Fibroblast of lung (primary cell): ENCODE measurements at places on chromosomes 6 and 20.

DNA sequence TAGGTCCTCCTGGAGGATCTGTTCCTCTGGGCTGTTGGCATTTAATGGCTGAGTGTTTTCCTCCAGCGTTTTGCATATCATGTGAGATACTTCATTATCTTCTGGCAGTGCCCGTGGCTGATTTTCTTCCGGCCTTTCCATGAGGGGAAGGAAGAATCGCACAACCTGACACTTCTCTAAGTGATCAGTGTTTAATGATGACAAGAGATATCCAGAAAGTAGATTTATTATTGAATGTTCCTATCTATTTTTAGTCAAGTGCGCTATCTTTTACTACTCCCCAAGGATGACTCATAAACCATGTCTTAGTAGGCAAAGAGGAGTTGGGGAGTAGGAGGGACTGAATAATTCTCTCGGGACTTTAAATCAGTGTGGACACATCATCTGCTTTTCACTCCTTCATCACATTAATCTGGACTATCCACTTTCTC is 149.7 kb downstream of the PLCB4 start:
- peak; percentile 52 for DNase-seq

- no peak for DNase-seq
These were observed 76.4 kb downstream of the HMGN3 start for GRCh38 chr6:79157961-79158644.

DNA sequence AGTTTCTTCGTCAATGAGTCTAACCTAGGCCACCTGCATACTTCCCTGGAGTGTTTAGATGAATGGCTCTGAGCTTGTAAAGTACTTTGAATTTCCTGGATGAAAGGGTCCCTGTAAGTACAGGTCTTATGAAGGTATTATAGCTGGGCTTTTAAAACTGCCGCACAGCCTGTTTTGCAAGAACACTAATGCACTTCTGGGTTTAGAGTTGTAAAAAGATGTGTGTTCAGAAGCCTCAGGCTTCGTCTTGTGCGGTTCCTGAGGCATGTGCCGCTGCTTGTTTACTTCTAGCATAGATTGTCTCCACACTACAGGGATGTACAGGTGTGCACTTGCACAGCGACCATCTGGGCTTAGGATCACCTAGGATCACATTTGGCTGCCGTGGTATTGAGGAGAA is 324.5 kb downstream of the SOX4 start:
- DNase-seq, result no peak

GRCh38 chr6:43378631-43379030 is 9.2 kb upstream of the ZNF318 start:
- DNase-seq, result no peak

DNA sequence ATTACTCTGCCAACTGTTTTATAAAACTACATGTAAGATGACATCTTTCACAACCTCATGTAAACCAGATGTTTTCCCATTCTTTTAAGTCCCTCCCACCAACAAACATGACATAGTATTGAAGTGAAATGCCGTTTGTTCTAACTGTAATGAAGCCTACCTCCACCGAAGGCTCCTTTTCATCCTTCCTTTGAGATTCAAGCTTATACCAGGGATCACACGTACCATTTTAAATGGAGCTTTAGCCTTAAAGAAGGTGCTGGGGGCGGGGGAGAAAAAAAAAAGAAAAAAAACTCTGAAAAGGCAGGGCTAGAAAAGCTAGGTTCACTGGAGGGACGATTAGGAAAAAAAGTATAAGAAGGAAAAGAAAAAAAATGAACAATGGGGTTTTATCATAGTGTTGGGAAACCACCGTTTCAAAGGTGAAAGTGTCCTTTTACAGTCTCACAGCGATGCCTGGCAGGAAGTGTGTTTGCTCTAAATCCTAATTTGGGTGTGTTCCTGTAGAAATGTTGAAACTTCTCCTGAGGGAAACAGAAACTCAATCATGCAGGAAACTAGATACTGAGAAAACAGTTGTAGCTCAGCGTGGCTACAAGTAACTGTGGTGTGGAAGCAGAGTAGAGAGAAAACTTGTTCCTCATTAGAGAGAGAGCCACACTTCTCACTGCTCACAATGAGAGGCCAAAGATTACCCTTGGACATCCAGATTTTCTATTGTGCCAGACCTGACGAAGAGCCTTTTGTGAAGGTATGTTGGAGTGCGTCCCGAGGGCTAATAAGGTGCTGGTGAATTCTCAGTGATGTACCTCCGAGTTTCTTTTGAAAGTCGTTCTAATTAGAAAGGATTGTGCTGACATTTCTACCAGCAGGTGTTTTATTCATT is 37.6 kb upstream of the HINT3 start:
- DNase-seq, result peak; percentile 81

GRCh38 chr6:13113376-13113775 is 215.0 kb downstream of the TBC1D7 start:
- DNase-seq, result no peak

DNA sequence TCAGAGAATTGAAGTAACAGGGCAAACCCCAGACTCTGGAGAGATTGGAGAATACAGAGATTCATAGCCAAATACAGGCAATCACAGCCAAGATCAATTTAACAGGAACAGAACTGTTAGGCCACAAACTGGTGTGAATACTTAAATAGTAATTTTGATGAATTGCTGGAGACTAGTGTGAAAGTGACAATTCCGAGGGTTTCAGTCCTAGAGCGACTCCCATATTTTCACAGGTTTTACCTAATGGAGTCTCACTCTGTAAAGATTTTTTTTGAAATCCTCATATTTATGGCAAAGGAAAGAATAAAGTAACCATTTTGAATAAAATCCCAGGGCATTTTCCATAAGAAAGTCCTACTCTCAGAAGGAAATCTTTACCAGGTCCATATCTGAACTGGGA is 135.5 kb downstream of the MMUT start:
- no peak for DNase-seq

GRCh38 chr20:33394718-33395117 is 6.6 kb downstream of the CDK5RAP1 start:
- DNase-seq, result no peak

- DNase-seq, result no peak
These were observed 167.2 kb downstream of the TFAP2C start for GRCh38 chr20:56796345-56796744.

DNA sequence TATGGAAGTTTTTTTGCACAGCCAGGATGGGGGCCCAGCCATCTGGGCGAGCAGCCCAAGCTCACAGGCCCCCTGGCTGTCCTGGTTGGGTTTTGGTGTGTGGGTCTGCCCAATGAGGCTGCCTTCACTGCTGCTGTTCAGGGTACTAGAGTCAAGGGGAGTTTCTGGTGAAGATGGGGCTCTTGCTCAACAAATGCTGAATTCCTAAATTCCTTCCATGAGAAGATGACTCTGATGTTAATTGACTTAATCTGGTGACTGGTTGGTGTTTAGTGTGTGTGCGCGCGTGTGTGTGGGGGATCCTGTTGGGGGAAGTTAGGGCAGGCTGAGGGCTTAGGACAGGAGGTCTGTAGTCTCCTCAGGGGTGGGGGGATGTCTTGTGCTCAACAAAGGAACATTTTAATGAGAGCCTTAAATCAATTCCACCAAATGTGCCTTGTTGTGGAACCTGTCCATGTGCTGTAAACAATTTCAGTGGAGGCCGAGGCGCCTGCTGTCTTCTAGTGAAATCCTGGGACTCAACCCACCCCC is 1.9 kb downstream of the PTK7 start:
- DNase-seq, result peak; percentile 62

DNA sequence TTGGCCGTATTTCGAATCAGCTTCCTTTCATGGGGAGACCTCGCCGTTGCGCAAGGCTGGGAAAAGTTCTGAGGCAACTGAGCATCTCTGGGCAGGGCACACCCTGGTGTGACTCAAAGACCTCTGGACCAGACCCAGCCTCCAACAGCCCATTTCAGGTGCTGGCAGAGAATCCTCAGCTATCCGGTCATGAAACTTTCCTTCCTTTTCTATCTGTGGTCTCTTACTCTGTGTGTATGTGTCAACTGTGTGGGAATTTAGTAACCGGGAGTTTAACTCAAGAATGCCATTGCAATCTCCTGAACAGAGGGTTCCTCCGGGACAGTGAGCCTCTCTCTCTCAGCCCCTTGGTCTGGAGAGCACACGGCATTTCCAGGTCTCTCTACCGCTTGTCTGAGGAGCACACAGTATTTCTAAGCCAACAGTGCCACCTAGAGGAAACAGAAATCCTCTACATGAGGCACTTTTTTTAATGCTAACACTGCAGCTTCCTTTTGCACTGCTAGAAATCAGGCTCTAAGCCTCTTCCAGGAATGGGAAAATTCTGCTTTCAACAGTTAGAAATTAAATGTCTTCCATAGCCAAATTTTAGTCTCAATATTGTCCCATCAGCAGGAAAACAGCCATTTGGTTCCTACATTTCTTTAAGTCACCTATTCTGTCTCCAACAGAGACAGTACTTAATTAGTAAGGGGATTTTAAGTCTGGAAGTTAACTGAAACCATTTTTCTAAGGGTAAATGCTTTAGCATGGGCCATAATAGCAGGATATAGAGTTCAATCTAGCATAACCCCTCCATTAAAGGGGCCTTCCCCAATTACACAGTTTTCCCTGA is 32.7 kb downstream of the PLN start:
- DNase-seq, result peak; percentile 84

DNA sequence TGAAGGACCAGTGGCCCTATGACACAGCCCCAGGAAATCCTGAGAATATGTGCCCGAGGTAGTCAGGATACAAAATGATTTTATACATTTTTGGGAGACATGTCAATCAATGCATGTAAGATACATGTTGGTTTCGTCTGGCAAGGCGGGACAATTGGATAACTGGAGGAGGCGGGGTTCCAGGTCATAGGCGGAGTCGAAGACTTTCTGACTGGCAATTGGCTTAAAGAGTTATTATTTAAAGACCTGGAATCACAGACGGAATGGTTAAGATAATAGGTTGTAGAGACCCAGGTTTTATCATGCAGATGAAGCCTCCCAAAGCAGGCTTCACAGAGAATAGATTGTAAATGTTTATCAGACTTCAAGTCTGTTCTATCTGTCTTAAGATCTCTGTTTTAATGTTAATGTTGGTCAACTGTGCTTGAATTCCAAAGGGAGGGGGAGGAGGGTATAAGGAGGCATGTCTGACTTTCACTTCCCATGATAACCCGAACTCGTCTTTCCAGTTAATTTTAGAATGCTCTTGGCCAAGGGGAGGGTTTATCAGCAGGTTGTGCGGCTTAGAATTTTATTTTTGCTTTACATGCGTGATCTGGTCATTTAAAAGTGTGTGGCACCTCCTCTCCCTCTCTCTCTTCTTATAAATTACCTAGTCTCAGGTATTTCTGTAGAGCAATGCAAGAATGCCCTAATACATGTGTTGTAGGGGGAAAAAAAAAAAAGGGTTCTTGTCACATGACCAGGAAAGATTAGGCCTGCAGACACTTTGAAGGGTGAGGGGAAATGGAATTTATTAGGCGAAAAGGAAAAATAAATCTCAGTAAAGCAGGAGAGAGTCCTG is 230.7 kb downstream of the NFATC2 start:
- peak; percentile 36 for DNase-seq

GRCh38 chr20:62686869-62687830 is 21.5 kb upstream of the NTSR1 start:
- no peak for DNase-seq

DNA sequence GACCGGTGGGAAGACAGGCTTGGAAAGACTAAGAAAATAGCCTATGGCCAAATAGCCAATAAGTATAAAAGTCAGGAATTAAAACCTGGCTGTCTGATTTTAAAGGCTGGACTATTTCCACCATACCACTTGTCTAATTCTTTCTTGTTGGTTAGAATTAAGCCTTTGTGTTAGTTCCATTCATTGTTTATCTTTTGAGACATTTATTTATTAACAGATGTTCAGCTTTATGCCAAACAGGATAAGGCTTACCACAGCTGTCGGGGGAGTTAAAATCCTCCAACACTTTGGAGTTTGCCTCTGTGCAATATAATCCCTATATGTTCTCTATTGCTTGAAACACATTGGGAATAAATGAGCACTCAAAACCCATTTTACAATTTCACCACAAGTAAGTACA is 208.3 kb downstream of the TMEM200A start:
- no peak for DNase-seq

DNA sequence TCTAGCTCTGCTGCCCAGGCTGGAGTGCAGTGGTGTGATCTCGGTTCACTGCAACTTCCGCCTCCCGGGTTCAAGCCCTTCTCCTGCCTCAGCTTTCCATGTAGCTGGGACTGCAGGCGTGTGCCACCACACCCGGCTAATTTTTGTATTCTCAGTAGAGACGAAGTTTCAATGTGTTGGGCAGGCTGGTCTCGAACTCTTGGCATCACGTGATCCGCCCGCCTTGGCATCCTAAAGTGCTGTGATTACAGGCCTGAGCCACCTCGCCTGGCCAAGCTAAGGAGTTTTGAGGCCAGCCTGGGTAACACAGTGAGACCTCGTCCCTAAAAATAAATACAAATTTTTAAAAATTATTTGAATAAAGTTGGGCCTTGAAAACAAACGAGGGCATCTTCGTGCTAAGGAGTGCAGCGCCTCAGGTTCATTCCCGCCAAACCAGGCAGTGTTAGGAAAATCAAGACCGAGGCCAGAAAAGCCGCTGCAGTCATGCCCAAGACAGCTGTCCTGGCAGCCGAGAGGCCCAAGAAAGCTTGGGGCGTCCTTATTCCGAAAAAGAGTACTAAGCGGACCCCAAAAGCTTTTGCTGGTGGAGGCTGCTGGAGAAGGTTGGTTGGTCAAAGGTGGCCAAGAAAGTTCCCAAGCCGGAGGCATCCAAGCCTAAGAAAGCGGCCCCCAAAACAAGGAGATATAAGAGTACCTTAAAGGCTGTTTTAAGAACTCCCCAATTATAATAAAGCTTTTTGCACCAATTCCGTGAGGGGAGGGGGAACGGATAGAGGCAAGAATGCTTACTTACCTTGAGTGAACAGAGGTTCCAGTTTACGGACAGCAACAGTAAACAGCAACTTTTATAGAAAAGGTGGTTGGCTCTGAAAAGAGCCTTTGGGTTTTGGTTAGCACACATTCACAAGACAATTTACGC is 109.0 kb downstream of the HFE start:
- peak; percentile 34 for DNase-seq

DNA sequence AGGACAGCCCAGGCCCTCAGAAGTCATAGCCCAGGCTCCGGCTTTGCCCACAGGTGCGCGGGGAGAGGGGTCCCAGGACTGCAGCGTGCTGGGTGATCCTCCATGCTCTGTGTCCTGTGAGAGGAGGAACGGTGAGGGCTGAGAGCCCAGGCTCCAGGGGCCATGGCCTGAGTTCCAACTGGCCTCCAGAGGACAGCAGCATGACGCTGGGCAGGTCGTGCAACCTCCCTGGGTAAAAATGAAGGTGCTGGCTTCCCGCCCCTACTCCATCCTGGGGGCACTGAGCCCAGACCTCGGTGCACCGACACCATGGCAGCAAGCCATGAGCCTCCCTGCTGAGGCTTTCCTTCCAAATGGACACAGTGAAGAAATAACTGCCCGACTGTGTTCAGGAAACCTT is 305.4 kb downstream of the TAF4 start:
- no peak for DNase-seq

DNA sequence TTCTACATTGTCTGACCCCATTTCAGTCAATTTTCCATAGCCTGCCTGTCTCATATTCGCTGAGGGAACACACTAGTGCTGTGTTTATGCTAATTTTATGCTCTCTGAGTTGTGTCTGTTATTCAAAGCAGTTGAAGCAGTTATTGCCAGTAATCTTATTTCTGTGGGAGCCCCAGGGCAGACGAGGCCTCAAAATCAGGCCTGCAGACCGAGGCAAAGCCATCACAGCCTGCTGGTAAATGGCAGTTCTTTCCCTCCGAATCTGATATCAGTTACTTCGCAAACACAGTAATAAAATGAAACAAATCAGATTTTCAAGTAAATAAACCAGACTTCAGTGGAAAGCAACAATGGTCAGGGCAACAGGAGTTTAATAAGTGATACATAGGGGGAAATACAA is 508.4 kb downstream of the PKHD1 start:
- no peak for DNase-seq
